ENCODE measurements at places on chromosomes 2 and 18.
A peak's percentile ranks its signal among the peaks of the same experiment; 100 is the strongest.

- no peak for DNase-seq
These were observed 55.2 kb upstream of the BCL11A start for GRCh38 chr2:60608679-60609078.

GRCh38 chr2:101779656-101780055 lies 82.1 kb downstream of the MAP4K4 start:
- DNase-seq: no peak

- no peak for DNase-seq
These were observed 95.4 kb upstream of the AQP4 start for GRCh38 chr18:26960911-26961310.

DNA sequence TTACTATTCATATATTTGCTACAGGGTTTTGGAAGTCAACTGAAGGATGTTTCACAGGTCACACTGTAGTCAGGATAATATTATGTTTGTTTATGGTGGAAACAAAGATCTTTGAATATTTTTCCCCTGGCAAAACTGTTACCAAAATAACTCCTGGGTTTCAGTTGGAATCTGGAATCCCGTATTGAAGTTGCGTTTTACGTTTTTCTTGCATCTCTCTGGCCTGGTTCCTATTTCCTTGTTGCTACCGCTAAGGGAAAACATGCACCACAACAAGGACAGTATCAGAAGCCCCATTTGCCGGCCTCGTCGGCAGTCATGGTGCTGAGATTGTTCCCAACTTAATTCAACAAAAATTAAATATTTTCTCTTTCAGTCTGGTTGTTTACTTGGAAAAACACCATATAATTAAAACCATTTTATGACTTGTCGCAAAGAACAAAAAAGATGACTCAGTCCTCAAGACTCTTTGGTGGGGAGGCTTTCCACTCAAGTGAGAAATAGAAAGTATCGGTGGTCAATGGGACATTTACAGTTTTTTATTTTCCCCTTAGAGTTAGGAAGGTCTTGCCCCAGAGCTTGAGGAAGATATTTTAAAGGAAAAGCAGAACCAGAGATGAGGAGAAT lies 42.3 kb downstream of the EN1 start:
- DNase-seq: no peak

DNA sequence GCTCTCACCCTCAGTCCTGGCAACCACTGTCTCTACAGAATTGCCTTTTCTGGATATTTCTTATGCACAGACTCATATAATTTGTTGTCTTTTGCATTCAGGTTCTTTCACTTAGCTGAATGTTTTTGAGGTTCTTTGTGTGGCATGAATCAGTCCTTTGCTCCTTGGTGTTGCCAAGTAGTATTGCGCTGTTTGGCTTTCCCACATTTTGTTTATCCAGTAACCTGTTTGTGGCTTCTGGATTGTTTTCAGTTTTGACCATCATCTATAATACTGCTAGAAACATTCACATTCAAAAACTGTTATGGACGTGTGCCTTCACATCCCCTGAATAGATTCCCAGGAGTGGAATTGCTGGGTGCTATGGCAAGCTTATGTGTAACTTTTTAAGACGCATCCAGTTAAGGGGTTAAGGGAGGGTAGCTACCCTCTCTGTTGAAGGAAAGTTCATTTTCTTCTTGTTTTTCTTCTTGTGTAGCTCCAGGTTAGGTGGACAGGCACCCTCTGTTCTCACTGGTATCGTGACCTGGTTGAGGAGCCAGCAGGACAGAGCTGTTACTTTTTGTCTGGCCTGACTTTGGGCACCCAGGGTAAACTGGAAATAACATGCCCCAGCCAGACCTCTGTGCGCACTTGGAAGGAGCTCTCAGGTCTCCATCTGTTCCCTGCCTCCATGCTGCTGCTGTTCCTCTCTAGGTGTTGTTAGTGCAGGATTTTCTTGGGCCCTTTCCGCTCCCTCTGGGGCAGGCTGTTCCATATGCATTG lies 29.6 kb downstream of the ARHGAP25 start:
- no peak for DNase-seq

- no peak for DNase-seq
These were observed 31.0 kb downstream of the GLI2 start for GRCh38 chr2:120766470-120767351.

DNA sequence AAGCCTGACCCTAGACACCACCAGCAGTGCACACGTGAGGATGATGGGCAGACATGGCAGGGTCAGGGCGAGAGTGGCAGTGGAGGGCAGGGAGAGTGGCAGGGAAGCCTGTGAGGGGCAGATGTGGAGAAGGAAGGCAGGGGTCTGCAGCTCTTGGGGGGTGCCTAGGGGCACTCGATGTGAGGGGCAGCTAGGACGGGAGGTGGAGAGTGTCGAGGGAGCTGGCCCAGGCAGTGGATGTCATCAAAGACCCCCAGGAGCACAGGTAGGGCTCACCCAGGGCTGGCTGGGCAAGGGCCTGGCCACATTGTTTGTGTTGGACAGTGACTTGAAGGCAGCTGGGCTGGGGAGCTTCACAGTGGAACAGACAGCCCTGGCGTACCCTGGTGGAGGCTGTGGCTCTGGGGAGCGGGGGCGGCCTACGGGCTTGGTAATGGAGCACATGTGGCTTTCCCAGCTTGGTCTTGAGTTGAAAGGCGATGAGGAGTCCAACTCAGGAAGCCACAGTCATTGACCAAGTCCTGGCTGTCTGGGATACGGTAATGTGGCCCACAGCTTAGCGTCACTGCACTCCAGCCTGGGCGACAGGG lies 87.1 kb downstream of the RTP5 start:
- no peak for DNase-seq

DNA sequence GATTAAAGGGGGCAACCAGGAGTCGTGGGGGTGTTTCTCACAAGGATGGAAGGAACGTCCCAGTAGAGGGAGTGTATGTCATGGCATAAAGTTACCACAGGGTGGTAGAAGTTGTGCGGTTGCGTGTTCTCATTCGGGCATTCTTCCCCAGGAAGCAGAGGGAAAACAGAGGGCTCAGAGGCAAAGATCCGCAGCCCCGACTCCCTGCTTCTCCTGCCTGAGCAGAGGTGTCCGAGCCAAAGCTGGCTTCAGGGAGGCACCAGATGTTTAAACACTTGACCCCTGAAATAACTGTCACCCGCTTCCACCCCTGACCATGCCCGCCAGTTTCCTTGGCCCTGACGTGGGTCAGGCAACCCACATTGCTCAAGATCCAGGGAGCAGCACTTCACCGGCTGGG lies 83.7 kb downstream of the EN1 start:
- DNase-seq: no peak

DNA sequence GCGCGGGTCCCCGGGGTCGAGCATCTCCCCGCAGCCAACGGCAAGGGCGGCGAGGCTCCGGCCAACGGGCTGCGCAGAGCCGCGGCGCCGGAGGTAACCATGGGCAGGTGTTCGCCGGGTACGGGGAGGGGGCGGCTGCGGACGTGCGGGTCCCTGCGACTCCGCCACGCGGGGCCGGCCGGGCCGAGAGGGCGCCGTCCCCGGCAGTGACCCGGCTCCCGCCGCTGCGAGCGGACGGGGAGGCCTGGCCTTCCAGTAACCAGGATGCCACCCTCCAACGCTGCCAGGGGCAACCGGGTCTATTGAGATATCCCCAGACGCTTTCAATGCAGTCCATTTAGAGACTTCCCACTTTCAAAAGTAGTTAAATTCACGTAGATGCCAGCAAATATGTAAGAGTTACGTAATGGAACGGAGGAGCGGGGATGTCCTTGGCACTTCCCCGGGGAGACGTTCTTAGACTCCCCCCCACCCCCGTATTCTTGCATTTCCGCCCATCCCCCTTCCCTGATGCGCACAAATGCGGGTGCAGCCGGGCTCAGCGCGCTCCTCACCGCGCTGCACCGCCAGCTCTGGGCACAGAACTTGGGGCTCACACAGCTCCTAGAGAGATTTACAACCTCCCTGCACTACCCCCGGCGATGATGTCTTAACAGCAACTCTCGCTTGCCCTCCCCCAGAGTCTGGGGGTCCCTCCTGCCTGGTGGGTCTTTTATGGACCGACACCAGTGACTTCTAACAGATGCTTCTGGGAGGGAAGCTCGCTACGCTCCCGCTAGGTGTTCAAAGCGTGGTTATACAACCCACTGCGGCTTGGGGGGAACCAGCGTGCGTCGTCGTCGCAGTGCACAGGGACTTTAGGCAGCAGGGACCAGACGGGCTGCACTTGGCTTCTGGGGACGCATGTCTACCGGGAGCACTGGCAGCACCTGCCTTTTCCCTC lies 657 bp downstream of the SGPP2 start:
- DNase-seq: peak; percentile 39

GRCh38 chr2:121132054-121132761 lies 152.8 kb downstream of the TFCP2L1 start:
- DNase-seq: no peak

DNA sequence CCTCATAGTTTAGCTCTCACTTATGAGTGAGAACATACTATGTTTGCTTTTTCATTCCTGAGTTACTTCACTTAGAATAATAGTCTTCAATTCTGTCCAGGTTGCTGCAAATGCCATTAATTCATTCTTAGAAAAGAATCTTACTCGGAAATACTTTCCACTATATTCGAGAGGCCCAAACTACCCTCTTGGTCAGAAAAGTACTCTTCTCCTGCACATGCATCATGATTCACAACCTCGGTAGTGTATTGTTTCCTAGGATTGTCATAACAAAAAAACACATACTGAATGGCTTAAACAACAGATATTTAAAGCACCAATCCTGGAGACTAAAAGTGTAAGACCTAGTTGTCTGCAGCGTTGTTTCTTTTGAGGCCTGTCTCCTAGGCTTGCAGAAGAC lies 364.0 kb upstream of the SLC14A2 start:
- DNase-seq: no peak

DNA sequence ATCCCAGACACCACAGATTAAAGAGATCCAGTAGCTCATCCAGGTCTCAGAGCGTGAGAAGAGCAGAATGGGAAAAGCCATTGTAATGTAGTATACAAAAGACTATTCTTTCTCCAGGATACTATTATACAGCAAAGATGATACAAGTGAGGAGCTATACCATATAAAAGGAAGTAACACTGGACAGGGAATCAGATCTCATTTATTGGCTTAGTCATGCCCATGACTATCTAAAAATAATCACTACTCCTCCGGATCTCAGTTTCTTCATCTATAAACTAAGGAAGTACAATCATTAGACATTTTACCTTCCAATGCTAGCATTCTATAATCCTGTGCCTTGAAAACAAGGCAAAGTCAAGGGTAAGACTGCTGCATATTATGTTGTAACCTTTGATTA lies 19.4 kb downstream of the KRCC1 start:
- DNase-seq: no peak

DNA sequence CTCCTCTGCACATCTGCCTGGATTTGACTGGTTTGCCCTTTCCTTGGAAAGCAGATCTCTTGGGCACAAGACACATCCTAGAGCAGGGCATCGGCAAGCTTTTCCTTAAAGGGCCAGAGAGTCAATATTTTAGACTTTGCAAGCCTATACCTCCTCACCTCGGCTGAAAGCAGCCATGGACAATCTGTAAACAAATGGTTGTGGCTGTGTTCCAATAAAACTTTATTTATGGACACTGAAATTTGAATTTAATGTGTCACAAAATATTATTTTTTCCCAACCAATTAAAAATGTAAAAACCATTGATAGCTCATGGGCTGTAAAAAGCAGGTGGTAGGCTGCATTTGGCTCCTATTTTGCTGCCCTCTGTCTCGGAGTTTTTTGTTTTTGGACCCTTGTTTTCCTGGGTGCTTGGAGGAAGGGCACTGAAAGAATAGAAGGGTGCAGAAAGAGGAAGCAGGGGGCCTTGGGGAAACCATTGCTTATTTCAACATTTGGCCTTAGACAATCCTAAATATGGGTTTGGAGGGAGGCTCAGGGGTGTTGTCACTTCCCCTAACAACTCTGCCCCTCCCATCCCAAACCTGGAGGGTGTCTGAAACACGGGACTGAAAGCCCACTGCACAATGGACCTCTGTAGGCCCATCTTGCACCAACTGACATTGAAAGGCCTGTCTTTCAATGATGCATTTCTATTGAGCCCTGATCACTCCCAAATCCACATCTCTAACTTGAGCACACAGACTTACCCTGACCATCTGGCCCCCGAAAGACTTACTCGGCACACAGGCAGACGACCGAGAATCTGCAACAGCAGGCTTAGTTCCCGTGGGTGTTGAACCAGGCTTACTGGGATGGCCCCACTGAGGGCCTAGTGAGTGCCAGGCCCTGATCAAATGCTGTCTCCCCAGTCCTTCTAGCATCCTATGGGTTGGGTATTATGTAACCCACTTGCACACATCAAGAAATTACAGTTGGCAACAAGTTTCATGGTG lies 7.1 kb upstream of the ZFP36L2 start:
- no peak for DNase-seq

DNA sequence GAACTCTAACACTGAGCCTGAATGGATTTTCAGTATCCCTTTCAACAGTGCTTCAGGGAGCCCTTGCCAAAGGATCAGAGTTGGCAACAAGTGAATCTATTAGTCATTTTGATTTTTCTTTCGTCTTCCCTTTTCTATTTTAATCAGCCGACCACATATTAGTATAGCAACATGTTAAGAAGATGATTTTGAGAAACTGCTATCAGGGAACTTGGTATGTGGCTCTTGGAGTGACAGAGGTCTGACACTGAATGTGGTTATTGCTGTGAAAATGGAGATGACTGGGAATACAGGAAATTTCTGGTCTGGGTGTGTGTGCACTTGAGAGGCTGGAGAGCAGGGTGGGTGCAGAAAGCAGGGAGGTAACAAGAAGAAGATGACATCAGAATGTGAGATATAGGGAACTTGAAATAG lies 28.7 kb upstream of the IL1RL1 start:
- no peak for DNase-seq

Data from bone marrow (tissue), 2 donors.